ENCODE measurements at places on chromosomes 5 and 9.

GRCh38 chr9:91182429-91183225 is 179.1 kb downstream of the AUH start:
- DNase-seq = no peak

DNA sequence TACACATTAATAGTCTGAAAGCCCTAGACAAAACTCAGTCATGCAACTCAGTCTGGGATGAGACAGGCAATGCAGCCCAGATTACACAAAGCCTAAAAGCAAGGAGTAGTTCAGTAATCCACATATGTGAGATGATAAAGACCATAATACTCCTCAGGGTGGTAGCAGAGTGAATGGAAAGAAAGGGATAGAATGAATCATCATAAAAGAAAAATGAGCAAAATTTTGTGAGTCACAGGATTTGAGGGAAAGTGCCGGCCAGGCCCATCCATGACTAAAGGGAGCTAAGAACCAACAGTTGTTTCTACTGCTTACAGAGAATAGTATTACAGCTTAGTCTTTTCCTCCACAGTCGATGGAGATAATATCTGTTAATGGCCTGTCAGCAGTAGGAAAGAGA is 90.0 kb upstream of the POU5F2 start:
- DNase-seq = no peak

DNA sequence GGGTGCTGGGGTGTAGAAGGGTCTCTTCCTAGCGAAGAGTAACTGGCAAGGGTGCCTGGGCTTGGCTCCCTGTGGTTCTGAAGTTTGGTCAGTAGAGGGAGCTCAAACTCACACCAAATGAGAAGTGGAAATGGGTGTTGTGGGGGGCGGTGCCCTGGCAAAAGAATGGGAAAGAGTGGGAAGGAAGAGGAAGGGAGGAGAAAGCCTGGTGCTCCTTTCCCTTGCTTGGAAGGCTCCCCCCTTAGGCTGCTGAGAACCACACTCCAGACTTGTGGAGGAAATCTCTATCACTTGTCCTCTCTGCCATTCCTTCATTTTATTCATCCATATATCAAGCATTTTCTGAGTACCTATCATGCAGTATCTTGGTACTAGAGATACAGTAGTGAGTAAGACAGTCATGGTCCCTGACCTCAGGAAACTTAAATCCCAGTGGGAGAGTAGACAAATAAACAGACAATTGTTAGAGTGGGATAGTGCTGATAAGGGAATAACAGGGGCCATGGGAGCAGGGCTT is 13.0 kb downstream of the SLC4A9 start:
- peak; percentile 18 for DNase-seq

DNA sequence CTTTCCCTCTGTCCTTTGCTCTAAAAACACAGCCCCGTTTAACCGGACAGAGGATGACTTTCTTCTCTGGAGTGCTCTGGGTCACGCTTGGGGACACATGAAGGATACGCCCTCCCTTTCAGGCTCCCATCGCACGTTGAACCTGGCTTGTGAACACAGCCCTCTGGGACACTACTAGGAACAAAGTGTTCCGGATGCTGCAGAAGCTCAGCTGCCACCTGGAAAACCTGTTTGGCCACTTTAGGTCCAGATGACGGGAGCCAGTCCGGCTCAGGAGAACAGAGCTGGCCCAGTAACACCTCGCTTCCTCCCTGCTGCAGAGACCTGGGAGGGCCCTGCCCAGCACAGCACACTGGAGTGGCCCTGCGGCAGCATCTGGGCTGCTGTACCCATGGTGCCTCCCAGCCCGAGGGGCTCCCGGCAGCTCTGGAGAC is 60.1 kb downstream of the GADD45G start:
- no peak for DNase-seq

GRCh38 chr9:137611623-137612609 is 6.4 kb downstream of the ARRDC1 start:
- DNase-seq = no peak

DNA sequence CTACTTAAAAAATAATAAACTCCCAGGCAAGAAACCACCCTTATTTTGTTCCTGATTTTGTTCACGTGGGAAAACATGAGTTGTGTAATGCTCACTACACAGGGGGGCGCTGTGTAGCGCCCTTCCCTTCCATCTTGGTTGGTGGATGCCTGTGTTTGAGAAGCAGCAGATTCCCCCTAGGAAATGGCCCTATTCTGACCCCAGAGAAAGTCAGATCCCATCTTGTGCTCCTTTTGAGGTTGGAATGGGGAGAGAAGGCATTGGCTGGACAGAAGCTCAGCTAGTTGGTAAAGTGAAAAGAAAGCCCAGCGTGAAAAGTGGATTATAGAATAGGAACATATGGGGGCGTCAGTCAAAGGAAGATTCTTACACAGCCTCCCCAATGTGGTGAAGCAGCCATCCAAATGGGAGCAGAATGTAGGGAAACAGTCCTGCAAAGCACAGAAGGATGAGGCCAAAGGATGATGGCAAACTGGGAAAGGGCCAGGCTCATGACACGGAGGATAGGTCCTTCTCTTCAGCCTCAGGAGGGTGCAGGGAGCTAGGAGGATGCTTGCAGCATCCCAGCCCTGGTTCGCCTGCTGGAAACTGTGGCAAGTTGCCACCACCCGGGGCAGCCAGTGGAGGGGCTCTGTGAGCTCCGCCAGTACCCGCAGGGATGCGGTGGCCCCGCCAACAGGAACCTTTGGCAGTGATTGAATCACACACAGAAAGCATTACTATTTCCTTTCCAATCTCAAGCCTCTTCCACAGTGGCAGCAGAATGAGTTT is 314.2 kb upstream of the DAP start:
- no peak for DNase-seq

DNA sequence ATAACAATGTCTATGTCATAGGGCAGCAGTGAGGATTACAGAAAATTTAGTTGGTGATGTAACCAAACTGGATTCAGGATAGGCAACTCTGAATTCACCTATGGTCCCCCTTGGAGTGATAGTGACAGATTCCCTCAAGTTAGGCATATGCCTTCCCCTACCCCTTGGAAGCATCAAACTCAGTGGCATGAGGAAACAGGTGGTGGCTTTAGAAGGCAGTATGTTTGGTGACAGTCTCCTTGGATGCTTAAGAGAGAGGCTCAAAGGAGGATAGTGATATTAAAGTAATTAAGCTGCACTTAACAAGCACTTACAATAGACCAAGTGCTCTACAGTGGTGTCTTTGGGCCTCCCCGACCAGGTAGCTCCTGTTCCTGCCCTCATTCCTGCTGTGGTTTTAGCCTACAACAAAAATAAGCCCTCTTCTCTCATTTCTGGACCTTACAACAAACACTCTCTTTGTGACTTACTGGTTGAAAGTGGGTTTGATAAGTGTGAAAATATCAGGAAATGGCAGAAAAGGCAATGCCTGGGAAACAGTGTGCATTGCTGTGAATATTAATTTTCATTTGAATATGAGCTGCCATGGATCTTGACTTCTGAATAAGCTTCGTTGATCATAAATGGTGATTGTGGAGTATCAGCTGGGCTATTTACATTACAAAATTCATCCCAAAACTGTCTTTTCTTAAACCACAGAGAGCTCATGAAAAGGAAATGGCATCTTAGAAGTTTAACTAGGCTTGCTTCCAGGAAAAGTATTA is 29.2 kb downstream of the NR4A3 start:
- no peak for DNase-seq

- DNase-seq = no peak
Measured at GRCh38 chr9:114287001-114287762, 35.7 kb upstream of the ORM1 start.
